ENCODE measurements at places on chromosomes 13 and 19.

DNA sequence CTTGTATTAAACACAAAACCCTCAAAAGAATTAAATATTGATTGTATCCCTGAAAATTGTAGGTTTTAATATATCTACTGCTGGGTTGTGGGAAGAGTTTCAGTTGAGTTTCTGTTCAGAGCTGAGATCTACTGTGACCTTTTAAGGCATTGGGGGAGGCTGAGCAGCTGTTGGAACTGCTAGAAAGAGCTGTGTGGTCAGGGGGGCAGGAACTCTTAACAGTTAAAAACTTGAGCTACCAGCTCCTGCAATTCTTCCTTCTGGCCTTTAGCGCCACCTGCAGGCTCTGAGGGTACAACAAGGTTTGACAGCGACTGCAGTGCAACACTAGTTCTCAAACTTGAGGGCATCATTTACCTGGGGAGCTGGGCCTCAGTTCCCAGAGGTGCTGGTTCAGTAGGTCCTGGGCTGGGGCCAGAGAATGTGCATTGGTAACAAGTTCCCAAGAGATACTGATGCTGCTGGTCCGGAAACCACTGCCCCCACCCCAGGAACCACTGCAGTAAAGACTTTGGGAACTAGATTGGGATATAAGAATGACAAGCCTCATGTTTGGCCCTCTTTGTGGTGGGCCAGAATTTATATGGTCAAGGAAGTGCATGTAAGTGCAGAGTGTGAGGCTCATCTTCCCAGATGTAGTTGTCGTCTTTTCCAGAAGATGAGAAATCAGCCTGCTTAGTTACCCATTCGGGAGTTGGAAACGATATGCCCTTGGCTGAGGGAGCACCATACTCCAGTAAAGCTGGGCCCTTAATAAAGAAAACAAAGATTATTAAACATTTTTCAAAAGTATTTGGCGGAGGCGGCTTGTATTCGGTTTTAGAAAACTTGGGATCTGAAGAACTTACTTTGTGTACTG, 2.6 kb downstream of the RNASEH2B start:
- peak; percentile 92 for DNase-seq

DNA sequence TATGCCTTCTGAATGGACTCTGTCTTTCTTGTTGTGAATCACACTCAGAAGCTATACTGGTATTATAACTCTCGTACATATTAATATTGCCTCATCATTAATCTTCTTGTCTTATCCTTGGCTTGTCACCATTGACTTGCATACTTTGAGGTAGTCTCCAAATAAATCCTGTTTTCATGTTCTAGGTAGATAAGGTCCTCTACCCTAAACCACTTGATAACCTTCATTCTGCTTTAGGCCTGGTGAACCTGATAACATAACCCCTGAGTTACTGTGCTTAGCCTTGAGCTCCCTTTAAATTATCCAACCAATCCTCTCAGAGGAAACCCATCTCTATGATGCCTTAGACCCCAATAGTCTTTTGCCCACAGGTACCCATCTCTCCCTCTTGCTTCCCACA, 1162.3 kb downstream of the SLITRK1 start:
- DNase-seq = no peak

GRCh38 chr19:31974941-31975340, 370.5 kb upstream of the ZNF507 start:
- no peak for DNase-seq

GRCh38 chr19:40827386-40828247, 22.6 kb downstream of the CYP2A6 start:
- DNase-seq = no peak

- DNase-seq = peak; percentile 88
Measured at GRCh38 chr19:54383330-54383729, 18.6 kb upstream of the LAIR1 start.

GRCh38 chr13:102374233-102374632, 27.6 kb downstream of the FGF14 start:
- DNase-seq = no peak

DNA sequence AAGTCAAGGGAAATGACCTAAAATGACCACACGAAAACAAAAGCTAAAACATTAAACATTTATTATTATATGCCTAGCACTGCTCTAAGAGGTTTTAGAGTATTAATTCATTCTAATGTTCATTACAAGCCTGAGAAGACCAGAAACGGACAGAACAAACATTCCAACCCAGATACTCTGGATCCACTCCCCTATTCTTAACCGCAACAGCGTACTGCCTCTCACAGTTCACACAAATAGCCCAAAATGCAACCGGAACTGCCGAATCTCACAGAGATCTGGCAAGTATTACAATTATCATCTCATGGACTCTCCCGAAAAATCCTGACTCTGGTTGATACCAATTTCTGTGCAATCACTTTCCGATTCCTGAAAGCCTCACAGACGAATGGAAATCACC, 1.4 kb downstream of the ZNF780B start:
- no peak for DNase-seq

GRCh38 chr13:40120288-40120687, 464.8 kb downstream of the COG6 start:
- DNase-seq = peak; percentile 15

- DNase-seq = no peak
Measured at GRCh38 chr13:30877335-30877734, 28.7 kb upstream of the MEDAG start.

Data from suppressor macrophage treated with lipopolysaccharide for 4 hours (primary cell).